ENCODE measurements at places on chromosomes 2 and 18. TPM values are rescaled to one million over a fixed set of nuclear protein-coding genes. Genes with fewer than 3 reads are reported as not detected.

Gene BCS1L
- total RNA-seq, result 45.3 TPM

Gene AQP4
- not detected for total RNA-seq

Gene AMER3
- total RNA-seq, result not detected

Gene GALNT13
- 0.78 TPM for total RNA-seq

Gene DYNAP
- not detected for total RNA-seq

Gene ANKRD62
- not detected for total RNA-seq

Gene GPBAR1
- 0.26 TPM for total RNA-seq

Gene EMX1
- not detected for total RNA-seq

Gene GRHL1
- total RNA-seq, result 0.65 TPM

Gene INHA
- total RNA-seq, result not detected

Gene ZNF516
- total RNA-seq, result 47.7 TPM

Gene ASIC4
- total RNA-seq, result not detected

Data from epithelial cell of alveolus of lung (primary cell).